ENCODE measurements at places on chromosomes 6 and 20.

GRCh38 chr20:53609491-53610445, 16.1 kb upstream of the ZNF217 start:
- peak; percentile 73 for DNase-seq

- DNase-seq = no peak
Measured at GRCh38 chr20:3378138-3378537, 29.3 kb downstream of the DNAAF9 start.

- DNase-seq = no peak
Measured at GRCh38 chr20:51650685-51651134, 108.2 kb upstream of the NFATC2 start.

DNA sequence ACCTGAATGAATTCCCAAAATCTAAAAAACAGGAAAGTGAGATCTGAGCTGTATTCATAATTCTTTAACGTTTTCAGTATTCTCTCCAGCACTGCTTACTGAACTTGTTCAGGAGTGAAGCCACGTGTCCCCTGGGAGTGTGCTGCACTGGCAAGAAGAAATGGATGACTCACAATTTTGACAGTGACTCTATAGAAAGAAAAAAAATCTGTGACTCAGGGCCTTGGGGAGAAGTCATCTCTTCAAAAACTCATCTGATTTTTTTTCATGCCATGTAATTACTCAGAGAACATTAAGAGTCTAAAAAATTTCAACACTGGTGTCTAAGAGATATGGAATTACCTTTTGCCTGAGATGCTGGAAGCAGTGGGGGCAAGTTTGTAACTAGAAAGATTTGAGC, 39.7 kb downstream of the ANKEF1 start:
- DNase-seq = no peak

- DNase-seq = no peak
Measured at GRCh38 chr6:135722679-135723078, 128.8 kb upstream of the PDE7B start.

DNA sequence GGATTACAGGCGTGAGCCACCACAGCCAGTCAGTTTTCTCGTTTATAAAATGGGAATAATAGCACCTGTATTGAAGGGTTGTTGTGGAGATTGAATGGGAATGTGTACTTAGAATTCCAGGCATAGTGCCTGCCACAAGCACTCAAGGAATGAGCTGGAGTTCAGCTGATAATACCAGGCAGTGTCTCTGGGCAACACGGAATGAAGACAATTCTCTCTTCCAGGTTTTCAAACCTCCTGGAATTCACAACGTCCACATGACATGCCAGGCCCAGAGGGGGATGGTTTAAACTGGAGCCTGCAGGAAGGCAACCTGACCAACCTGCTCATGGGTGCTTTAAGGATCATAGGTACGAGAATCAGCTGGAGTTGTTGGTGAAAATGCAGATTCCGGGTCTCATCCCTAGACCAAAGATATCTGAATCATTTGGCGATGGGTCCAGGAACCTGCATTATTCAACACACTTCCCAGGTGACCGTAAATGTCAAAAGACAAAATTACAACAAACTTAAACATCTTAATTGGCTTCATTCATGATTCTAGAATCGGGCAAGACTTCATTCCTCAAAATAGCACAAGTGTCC, 1.9 kb upstream of the PTPN1 start:
- DNase-seq = no peak

- peak; percentile 80 for DNase-seq
Measured at GRCh38 chr6:106145741-106146227, 59.6 kb downstream of the PRDM1 start.
